ENCODE measurements at places on chromosomes 13 and 19. TPM values are rescaled to one million over a fixed set of nuclear protein-coding genes. Genes with fewer than 3 reads are reported as not detected.
A peak's percentile ranks its signal among the peaks of the same experiment; 100 is the strongest.

IGFL2 gene
- total RNA-seq, result not detected

OR7C1 gene
- total RNA-seq, result not detected

DGKH gene
- 8.6 TPM for total RNA-seq

SLC5A5 gene
- total RNA-seq, result 1.8 TPM

CYP2A7 gene
- total RNA-seq, result not detected

SPART gene
- 60.6 TPM for total RNA-seq

PRTN3 gene
- not detected for total RNA-seq

GALP gene
- total RNA-seq, result not detected

PDE4C gene
- 1.8 TPM for total RNA-seq

GRCh38 chr13:30149248-30149647, 158.1 kb downstream of the KATNAL1 start:
- no peaks in the 10 kb centered on the region for H3K36me3 ChIP-seq
- no peak overlapping the region for H3K4me3 ChIP-seq
- no peaks in the 10 kb centered on the region for H3K4me1 ChIP-seq
- no peak overlapping the region for H3K27ac ChIP-seq
- no peaks in the 10 kb centered on the region for H3K27me3 ChIP-seq

DNA sequence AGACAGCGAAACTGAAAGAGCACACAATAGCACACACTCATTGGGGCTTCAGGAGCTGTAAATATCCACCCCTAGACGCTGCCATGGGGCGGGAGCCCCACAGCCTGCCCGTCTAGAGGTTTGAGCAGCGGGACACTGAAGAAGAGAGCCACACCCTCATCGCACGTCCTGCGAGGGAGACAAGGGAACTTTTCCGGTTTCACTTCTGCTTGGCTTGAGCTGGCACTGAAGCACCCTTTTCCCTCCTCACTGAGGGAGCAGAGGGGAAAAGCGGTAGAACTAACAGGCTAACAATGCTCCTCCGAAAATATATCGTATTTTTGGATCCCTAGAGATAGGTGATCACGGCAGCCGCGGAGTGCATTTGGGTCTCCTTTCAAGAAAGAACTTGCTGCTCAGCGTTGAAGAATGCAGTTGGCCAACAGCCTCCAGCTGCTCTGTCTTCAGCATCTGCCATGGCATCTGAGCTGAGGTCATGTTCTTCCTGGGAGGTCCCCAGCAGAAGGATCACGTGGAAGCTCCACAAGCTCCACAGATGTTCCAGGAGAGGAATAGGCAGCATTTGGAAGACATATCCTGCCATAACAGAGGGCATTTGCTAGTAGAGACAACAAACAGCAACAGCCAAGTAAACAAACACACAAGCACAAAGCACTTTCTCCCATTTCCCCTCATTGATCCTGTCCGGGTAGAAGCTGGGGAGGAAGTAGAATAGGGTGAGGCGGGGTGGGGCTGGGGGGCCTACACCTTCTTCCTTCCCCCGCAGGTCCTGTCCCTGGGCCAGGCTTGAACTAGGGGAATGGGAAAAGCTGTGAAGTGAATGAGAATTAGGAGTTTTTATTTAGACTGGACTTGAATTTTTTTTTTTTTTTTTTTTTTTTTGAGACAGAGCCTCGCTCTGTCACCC, 44.8 kb upstream of the ALOX5AP start:
- no peaks in the 10 kb centered on the region for H3K4me1 ChIP-seq
- no peak for DNase-seq

DNA sequence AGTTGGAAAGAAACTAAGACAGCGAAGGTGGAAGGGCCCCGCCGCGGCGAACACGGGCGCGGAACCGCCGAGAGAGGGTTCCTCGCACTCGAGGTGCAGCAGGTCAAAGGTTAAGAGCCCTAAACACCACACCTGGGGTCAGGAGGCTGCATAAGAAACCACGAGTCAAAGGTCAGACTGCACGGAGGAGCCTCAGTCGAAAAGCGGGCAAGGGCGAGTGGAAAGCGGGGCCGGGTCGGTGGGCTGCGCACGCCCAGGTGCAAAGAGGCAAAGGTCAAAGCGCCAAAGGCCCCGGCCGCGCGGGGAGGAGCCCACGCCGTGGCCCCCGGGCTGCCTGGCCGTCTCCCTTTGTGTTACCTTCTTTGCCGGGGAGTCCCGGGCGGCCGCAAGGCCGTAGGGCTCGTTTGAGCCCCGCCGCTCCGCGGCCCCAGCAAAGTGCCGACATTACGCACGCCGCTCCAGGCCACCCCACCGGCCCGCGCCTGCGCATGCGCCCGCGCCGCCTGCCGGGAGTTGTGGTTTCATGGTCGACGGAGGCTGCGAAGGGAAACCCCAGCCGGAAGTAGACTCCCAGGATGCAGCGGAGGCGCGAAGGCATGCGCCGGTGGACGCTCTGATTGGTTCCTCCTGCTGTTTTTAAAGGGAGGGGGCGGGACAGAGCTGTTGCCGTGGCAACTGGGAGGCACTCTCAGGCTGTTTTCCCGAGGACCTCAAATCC, at the start of gene POLRMT:
Gene POLRMT (minus strand): TSS at position 470 of the 718 bp plus-strand sequence. CDS start 25 bp downstream, at position 445.
- H3K4me1 ChIP-seq, result no peaks in the 10 kb centered on the region
- peak; percentile 98 for DNase-seq
- no peaks in the 10 kb centered on the region for H3K27me3 ChIP-seq
- H3K36me3 ChIP-seq, result peaks cover 24% of the 10 kb centered on the region
- peak within 1 kb of the TSS; percentile 96 for H3K4me3 ChIP-seq

GRCh38 chr19:50479761-50480251, 3.2 kb upstream of the GARIN5A start:
- H3K4me1 ChIP-seq, result peaks cover 4% of the 10 kb centered on the region
- H3K27ac ChIP-seq, result no peak overlapping the region
- H3K27me3 ChIP-seq, result no peaks in the 10 kb centered on the region
- DNase-seq, result no peak

DNA sequence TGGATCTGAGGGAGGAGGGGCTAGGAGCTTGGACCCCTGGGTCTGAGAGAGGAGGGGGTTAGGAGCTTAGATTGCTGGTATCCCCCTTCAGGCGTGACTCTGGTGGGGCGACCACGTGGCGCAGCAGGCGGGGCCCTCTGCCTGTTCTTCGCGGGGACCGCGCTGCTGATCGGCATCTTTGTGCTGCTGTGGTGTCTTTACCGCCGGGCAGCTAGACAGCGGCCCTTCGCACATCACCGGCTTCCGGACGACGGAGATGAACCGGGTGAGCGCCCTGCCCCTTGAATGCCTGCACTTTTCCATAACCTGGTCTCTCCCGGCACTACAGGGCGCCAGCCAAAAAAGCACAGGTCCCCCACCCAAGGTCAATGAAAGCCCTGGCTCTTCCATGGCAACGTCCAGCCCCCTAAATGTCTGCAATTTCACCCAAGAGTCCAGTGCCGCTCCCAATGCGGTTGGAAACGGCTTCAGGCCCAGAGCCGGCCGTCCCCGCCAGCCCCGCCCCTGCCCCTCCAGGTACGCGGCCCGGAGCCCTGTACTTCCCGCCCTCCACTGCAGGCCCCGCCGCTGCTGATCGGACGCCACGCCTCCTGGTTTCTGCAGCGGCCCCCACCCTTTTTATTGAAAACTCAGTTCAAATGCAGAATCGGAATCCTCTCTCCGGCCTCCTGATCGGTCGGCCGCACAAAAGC, 2.8 kb downstream of the GFY start:
- H3K4me1 ChIP-seq, result peaks cover 2% of the 10 kb centered on the region
- H3K27me3 ChIP-seq, result peaks cover 18% of the 10 kb centered on the region
- H3K4me3 ChIP-seq, result peak overlapping the region; percentile 72
- DNase-seq, result peak; percentile 89

DNA sequence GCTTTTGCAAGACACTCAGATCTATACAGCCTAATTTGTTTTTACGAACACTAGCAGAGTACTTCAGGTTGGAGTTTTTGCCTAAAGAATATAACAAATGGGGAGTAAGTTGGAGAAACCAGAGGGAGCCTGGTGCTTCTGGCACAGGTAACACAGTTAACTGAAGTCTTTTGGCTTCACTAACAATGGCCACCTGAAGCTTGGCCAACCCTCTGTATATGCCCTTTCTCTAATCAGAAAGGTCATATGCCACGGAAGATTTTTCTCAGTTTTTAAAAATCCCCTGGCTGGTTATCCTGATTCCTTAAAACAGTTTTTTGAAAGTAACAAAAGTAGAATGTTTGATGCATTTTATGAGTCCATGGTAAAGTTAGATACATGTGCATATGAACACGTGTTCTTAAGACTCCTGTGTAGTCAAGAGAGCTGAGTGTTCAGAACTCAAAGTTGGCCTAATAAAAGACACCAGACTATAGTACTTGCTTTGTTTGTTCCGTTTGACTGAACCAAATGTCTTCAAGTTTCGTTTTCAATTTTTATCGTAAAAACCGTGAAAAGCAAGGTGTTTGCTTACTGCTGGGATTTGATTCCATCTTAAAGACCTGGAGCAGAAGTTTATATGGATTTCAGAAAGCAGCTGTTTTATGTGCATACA, 137.5 kb downstream of the KCNRG start:
- no peaks in the 10 kb centered on the region for H3K36me3 ChIP-seq
- no peak overlapping the region for H3K27ac ChIP-seq
- H3K27me3 ChIP-seq, result no peaks in the 10 kb centered on the region
- H3K4me1 ChIP-seq, result no peaks in the 10 kb centered on the region
- H3K4me3 ChIP-seq, result no peak overlapping the region

DNA sequence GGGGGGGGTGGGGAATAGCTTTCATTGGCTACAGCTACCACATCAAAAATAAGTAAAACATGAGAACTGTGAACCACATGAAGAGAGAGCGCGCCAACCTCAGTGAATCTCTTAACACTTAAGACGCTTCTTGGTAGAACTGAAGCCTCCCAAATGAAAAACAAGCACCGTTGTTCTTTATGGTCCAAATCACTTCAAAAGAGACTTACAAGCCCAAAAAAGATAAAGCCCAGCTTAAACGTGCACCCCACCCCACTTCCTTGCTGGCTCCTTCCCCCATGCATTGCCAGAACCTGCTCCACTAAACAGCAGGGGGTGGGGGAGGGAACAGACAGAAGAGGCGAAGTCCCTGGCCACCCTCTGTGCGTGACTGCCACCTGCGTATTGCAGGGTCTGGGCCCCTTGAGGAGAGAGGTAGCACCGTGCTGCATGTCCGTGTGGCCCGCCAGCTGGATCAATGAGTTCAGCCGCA, 479.1 kb downstream of the FOXO1 start:
- no peaks in the 10 kb centered on the region for H3K36me3 ChIP-seq
- H3K27me3 ChIP-seq, result no peaks in the 10 kb centered on the region
- no peak overlapping the region for H3K27ac ChIP-seq

- no peak overlapping the region for H3K4me3 ChIP-seq
- no peak overlapping the region for H3K27ac ChIP-seq
- no peaks in the 10 kb centered on the region for H3K27me3 ChIP-seq
- DNase-seq, result no peak
Measured at GRCh38 chr13:95426631-95427030, 125.4 kb upstream of the ABCC4 start.

DNA sequence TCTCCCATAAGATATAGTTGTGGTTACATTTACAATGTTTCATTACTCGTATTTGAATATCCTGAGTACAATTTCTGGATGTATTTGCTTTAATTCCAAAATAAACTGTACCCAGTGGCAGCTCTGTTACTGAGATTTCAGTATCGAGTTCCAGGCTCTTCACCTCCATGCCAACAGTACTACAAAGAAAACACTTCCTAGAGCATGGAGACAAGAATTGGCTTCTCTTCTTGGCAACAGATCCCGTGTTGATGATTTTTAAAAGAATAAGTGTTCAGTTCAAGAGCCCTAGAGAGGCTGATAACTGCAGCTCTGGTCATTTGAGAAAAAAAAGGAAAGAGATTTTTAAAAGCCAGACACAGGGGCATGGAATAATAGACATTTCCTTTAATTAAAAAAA, 302.8 kb downstream of the EFNB2 start:
- DNase-seq, result no peak
- no peaks in the 10 kb centered on the region for H3K36me3 ChIP-seq
- H3K4me1 ChIP-seq, result no peaks in the 10 kb centered on the region

DNA sequence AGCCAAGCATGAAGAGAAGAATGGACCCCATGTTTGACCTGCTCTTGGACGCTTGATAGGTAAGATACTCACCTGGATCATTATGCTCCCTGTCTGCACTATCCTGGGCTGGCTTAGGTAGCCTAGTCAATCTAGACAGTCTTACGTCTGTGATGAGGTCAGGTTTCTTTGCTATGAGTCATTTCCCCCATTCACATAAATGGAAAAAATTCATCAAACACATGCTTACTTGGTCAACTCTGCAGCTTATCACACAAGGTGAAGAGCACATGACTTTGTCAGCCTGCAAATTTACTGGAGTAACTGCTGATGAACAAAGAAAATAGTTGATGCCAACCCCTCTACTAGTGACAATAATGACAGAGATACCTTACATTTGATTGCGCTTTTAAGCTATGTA, 170.0 kb downstream of the NUFIP1 start:
- no peak overlapping the region for H3K27ac ChIP-seq
- no peak for DNase-seq
- H3K4me3 ChIP-seq, result no peak overlapping the region
- no peaks in the 10 kb centered on the region for H3K27me3 ChIP-seq
- peaks cover 20% of the 10 kb centered on the region for H3K4me1 ChIP-seq
- H3K36me3 ChIP-seq, result no peaks in the 10 kb centered on the region

- DNase-seq, result no peak
- no peaks in the 10 kb centered on the region for H3K36me3 ChIP-seq
- H3K27me3 ChIP-seq, result no peaks in the 10 kb centered on the region
- H3K4me3 ChIP-seq, result no peak overlapping the region
- no peak overlapping the region for H3K27ac ChIP-seq
Measured at GRCh38 chr19:10453852-10454251, 33.5 kb downstream of the PDE4A start.

DNA sequence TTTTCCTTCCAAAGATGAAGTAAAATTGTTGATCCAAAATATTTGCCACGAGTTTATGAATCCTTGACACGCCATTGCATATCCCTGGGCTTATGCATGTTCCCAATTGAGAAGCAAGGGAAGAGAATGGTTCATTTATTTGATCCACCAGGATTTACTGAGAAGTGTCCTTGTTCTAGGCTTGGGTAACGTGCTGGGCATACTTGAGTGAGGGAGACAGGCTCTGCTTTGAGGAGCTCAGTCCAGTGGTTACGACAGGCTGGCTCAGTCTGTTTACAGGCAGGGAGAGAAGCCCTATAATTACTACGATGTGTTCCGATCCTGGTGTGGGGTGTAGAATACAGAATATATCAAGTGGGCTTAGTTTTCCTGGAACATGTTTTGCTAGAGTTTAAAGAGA, 6.3 kb upstream of the PNMA8C start:
- H3K4me3 ChIP-seq, result no peak overlapping the region
- H3K36me3 ChIP-seq, result no peaks in the 10 kb centered on the region
- no peaks in the 10 kb centered on the region for H3K4me1 ChIP-seq
- no peaks in the 10 kb centered on the region for H3K27me3 ChIP-seq
- no peak for DNase-seq

Data from H9 (cell line).